ENCODE measurements at places on chromosomes 5 and 9. TPM values are rescaled to one million over a fixed set of nuclear protein-coding genes. Genes with fewer than 3 reads are reported as not detected.

SLC36A2 gene
- not detected for total RNA-seq

SHISAL2B gene
- not detected for total RNA-seq

C5orf58 gene
- not detected for total RNA-seq

ELAVL2 gene
- total RNA-seq, result under 0.01 TPM

ACOT12 gene
- not detected for total RNA-seq

MCIDAS gene
- not detected for total RNA-seq

KIF4B gene
- total RNA-seq, result not detected

AJM1 gene
- 0.90 TPM for total RNA-seq

SAPCD2 gene
- 2.2 TPM for total RNA-seq

DNAH5 gene
- total RNA-seq, result 0.12 TPM

ENHO gene
- not detected for total RNA-seq

FRMD3 gene
- total RNA-seq, result 0.94 TPM

HAPLN1 gene
- under 0.01 TPM for total RNA-seq

RNF130 gene
- 10.4 TPM for total RNA-seq

RFESD gene
- total RNA-seq, result 2.3 TPM

UBE2QL1 gene
- 0.12 TPM for total RNA-seq

AFAP1L1 gene
- 5.6 TPM for total RNA-seq

MRPS2 gene
- 11.9 TPM for total RNA-seq

KCNIP1 gene
- not detected for total RNA-seq

IL3 gene
- total RNA-seq, result not detected

PCDHB11 gene
- total RNA-seq, result 0.70 TPM

IL13 gene
- total RNA-seq, result not detected

GFI1B gene
- total RNA-seq, result not detected

LAMC3 gene
- total RNA-seq, result 0.30 TPM

SPINK7 gene
- not detected for total RNA-seq

DMRT2 gene
- 0.45 TPM for total RNA-seq

ZDHHC12 gene
- 28.6 TPM for total RNA-seq

EHMT1 gene
- 64.4 TPM for total RNA-seq

GLDC gene
- 4.2 TPM for total RNA-seq

ZBED3 gene
- under 0.01 TPM for total RNA-seq

IRX4 gene
- not detected for total RNA-seq

TMEM252 gene
- not detected for total RNA-seq

ELOVL7 gene
- total RNA-seq, result under 0.01 TPM

INSL4 gene
- total RNA-seq, result not detected

FGF10 gene
- not detected for total RNA-seq

SIT1 gene
- total RNA-seq, result 0.15 TPM

PCDHGB5 gene
- total RNA-seq, result 16.9 TPM

PCDHGA8 gene
- total RNA-seq, result 2.0 TPM

FIBCD1 gene
- 2.4 TPM for total RNA-seq

TMEM174 gene
- total RNA-seq, result not detected

NUTM2G gene
- total RNA-seq, result not detected

MEGF10 gene
- total RNA-seq, result under 0.01 TPM

CA9 gene
- total RNA-seq, result 0.98 TPM

AQP3 gene
- 1.5 TPM for total RNA-seq

TRIM14 gene
- 1.7 TPM for total RNA-seq

Measured in smooth muscle cell of the coronary artery (primary cell).